ENCODE measurements at places on chromosomes 2 and 18. TPM values are rescaled to one million over a fixed set of nuclear protein-coding genes. Genes with fewer than 3 reads are reported as not detected.

GRCh38 chr2:56287974-56288373 is 104.2 kb downstream of the CCDC85A start:
- DNase-seq = no peak

GRCh38 chr2:123165616-123166015 is 859.5 kb upstream of the CNTNAP5 start:
- DNase-seq = no peak

GRCh38 chr2:177432703-177433102 is 40.1 kb downstream of the AGPS start:
- no peak for DNase-seq

The IL36B gene
- not detected for total RNA-seq

The GTF2A1L gene
- total RNA-seq = not detected

The SERPINB3 gene
- not detected for total RNA-seq

Data from activated naive CD8-positive, alpha-beta T cell treated with anti-CD3 and anti-CD28 coated beads, Interleukin-2, amount 10 ng/mL, durations not matched to agents 7 days and 5 days (primary cell).